ENCODE measurements at places on chromosomes 5 and 9.

DNA sequence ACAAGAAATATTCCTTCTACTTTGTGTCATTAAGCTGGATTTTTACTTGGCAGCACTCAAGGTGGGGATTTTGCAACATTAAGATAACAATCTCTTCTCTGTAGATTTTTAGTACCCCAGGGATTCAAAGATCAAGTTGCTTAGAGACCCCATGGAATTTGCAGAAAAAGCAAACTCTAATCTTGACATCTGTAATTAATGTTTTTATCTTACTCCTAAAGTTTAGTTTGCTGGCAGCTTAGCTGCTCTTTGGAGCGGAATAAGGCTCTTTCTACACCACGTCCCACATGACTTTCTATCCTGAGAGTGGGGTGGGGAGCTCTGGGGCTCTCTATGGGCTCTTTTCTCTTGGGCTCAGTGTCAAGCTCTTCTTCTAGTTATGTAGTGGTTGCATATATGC lies 21.7 kb upstream of the SPDL1 start:
- H3K4me3 ChIP-seq = no peak overlapping the region
- DNase-seq = no peak
- no peak overlapping the region for H3K27ac ChIP-seq
- no peaks in the 10 kb centered on the region for H3K4me1 ChIP-seq

GRCh38 chr9:80775530-80775929 lies 913.8 kb downstream of the TLE1 start:
- H3K36me3 ChIP-seq = no peaks in the 10 kb centered on the region
- H3K4me1 ChIP-seq = no peaks in the 10 kb centered on the region
- no peaks in the 10 kb centered on the region for H3K27me3 ChIP-seq
- no peak for DNase-seq
- H3K27ac ChIP-seq = no peak overlapping the region
- H3K4me3 ChIP-seq = no peak overlapping the region

- H3K4me1 ChIP-seq = peaks cover 7% of the 10 kb centered on the region
- H3K27me3 ChIP-seq = no peaks in the 10 kb centered on the region
- DNase-seq = no peak
- peak overlapping the region; percentile 20 for H3K27ac ChIP-seq
- H3K4me3 ChIP-seq = no peak overlapping the region
These were observed 73.6 kb downstream of the SCAMP1 start for GRCh38 chr5:78433972-78434371.

GRCh38 chr5:75048457-75048953 lies 3.9 kb downstream of the GCNT4 start:
- H3K36me3 ChIP-seq = no peaks in the 10 kb centered on the region
- peaks cover 50% of the 10 kb centered on the region for H3K27me3 ChIP-seq
- no peak overlapping the region for H3K4me3 ChIP-seq
- H3K27ac ChIP-seq = no peak overlapping the region
- DNase-seq = no peak
- H3K4me1 ChIP-seq = peaks cover 7% of the 10 kb centered on the region

DNA sequence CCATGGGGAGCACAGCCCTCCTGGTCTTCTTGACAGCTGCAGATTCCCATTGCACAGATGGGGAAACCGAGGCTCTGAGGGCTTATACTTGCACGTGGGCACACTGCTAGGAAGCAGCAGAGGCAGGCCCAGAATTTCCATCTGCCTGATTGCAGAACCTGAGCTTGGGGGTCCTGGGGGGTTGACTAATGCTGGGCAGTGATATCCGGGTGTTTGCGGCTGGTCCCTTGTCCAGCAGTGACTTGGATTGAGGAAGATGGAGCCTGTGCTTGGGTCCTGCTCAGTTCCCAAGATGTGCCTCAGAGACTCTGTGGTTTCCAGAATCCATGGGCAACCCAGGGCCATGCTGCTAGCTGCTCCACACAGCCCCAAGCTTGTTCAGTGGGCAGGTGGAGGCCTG lies 91.2 kb downstream of the PHF2 start:
- H3K27ac ChIP-seq = no peak overlapping the region
- peaks cover 25% of the 10 kb centered on the region for H3K36me3 ChIP-seq
- H3K27me3 ChIP-seq = no peaks in the 10 kb centered on the region
- peaks cover 3% of the 10 kb centered on the region for H3K4me1 ChIP-seq

- peaks cover 8% of the 10 kb centered on the region for H3K36me3 ChIP-seq
- no peak overlapping the region for H3K27ac ChIP-seq
- no peak for DNase-seq
- peaks cover 5% of the 10 kb centered on the region for H3K27me3 ChIP-seq
These were observed 596 bp upstream of the CDC37L1 start for GRCh38 chr9:4678679-4679267.

- no peaks in the 10 kb centered on the region for H3K4me1 ChIP-seq
- no peaks in the 10 kb centered on the region for H3K36me3 ChIP-seq
- H3K27me3 ChIP-seq = no peaks in the 10 kb centered on the region
- H3K27ac ChIP-seq = no peak overlapping the region
These were observed 72.3 kb downstream of the MACIR start for GRCh38 chr5:103330875-103331274.

- no peak overlapping the region for H3K27ac ChIP-seq
- no peak overlapping the region for H3K4me3 ChIP-seq
- DNase-seq = no peak
- no peaks in the 10 kb centered on the region for H3K27me3 ChIP-seq
- peaks cover 9% of the 10 kb centered on the region for H3K36me3 ChIP-seq
- H3K4me1 ChIP-seq = peaks cover 13% of the 10 kb centered on the region
These were observed 47.8 kb downstream of the RETREG1 start for GRCh38 chr5:16568875-16569580.

- H3K27ac ChIP-seq = no peak overlapping the region
- peaks cover 4% of the 10 kb centered on the region for H3K36me3 ChIP-seq
- peaks cover 13% of the 10 kb centered on the region for H3K27me3 ChIP-seq
These were observed 78.6 kb upstream of the SLC28A3 start for GRCh38 chr9:84419031-84419602.

DNA sequence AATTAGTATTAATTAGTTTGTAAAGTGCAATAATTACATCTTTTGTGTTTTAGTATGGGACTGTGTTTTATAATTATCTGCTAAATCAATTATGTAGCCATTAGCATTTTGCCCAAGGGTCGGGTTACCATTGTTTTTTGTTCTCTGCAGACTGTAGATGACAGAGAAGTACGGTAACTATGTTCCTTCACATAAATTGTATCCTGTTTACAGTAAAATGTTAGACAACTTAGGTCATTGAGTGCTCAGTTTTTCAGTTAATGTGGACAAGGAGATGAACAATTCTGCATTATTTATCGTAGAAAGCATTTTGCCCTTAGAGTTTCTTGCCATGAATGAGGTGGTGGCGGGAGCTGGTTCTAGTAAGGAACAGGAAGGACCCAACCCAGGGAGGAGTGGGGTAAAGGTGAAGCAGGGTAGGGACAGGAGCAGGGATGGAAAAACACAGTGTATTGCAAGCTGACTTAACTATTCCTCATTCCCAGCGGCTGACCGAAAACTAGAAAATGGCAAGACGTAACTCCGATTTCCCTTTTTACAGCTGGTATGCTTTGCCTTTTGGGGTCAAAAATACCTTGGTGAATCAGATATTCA lies 243.7 kb upstream of the SLC24A2 start:
- H3K4me1 ChIP-seq = peaks cover 15% of the 10 kb centered on the region
- H3K36me3 ChIP-seq = no peaks in the 10 kb centered on the region
- H3K27me3 ChIP-seq = no peaks in the 10 kb centered on the region
- H3K4me3 ChIP-seq = no peak overlapping the region

DNA sequence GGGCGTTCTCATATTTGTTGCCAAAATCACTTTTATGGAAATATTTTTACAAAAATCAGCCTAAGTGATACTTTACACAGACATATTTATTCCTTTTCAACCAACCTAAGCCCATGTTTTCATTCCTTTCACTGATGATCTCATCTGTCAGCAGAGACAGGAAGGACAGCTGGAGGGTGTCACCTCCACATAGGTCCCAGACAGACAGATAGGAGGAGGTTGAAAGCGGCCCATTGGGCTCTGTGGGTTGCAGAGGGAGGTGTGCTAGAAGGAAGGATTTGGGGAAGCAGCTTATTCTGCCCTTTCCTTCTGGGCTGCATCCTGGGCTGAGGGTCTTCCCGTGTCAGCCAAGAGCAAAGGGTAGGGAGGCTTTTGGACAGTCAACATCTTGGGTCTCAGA lies 26.0 kb upstream of the SEMA4D start:
- H3K27me3 ChIP-seq = no peaks in the 10 kb centered on the region
- H3K4me3 ChIP-seq = no peak overlapping the region
- H3K4me1 ChIP-seq = peaks cover 43% of the 10 kb centered on the region
- DNase-seq = no peak

- no peaks in the 10 kb centered on the region for H3K36me3 ChIP-seq
- no peaks in the 10 kb centered on the region for H3K4me1 ChIP-seq
- DNase-seq = no peak
- no peak overlapping the region for H3K4me3 ChIP-seq
- H3K27ac ChIP-seq = no peak overlapping the region
These were observed 66.4 kb upstream of the COL15A1 start for GRCh38 chr9:98877311-98877710.

GRCh38 chr9:91799113-91799744 lies 150.8 kb downstream of the ROR2 start:
- H3K27me3 ChIP-seq = peaks cover 17% of the 10 kb centered on the region
- no peaks in the 10 kb centered on the region for H3K36me3 ChIP-seq
- peak overlapping the region; percentile 52 for H3K27ac ChIP-seq
- H3K4me1 ChIP-seq = peaks cover 7% of the 10 kb centered on the region
- DNase-seq = no peak

GRCh38 chr5:177336112-177336511 lies 15.4 kb downstream of the LMAN2 start:
- no peaks in the 10 kb centered on the region for H3K27me3 ChIP-seq
- peak overlapping the region; percentile 16 for H3K27ac ChIP-seq
- DNase-seq = no peak
- H3K4me3 ChIP-seq = no peak overlapping the region

DNA sequence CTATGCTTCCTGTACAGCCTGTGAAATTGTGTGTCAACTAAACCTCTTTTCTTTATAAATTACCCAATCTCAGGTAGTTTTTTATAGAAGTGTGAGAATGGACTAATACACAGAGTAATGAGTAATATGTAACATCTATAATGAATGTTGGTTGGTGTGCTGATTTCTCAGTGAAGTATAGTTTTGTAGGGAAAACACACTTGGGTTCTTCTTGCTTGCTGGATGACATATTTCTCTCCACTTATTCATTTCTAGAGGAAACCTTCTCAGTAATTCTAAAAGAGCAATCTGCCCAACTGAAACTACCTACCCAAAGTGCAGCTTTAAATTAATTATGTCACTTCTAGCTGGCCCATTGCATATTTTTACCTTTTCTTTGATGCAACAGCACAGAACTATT lies 81.1 kb upstream of the RORB start:
- no peak overlapping the region for H3K4me3 ChIP-seq
- H3K4me1 ChIP-seq = no peaks in the 10 kb centered on the region
- H3K27ac ChIP-seq = no peak overlapping the region

- H3K36me3 ChIP-seq = no peaks in the 10 kb centered on the region
- H3K27ac ChIP-seq = no peak overlapping the region
- DNase-seq = no peak
- H3K27me3 ChIP-seq = peaks cover 14% of the 10 kb centered on the region
- no peak overlapping the region for H3K4me3 ChIP-seq
These were observed 23.0 kb upstream of the GOLM1 start for GRCh38 chr9:86122311-86122710.

GRCh38 chr5:158992037-158992740 lies 107.5 kb downstream of the EBF1 start:
- H3K27ac ChIP-seq = no peak overlapping the region
- H3K27me3 ChIP-seq = no peaks in the 10 kb centered on the region
- H3K4me3 ChIP-seq = no peak overlapping the region
- no peak for DNase-seq
- peaks cover 57% of the 10 kb centered on the region for H3K4me1 ChIP-seq
- H3K36me3 ChIP-seq = peaks cover 34% of the 10 kb centered on the region

- H3K36me3 ChIP-seq = peaks cover 10% of the 10 kb centered on the region
- DNase-seq = no peak
- no peak overlapping the region for H3K27ac ChIP-seq
- H3K4me3 ChIP-seq = no peak overlapping the region
- H3K27me3 ChIP-seq = no peaks in the 10 kb centered on the region
These were observed 40.6 kb downstream of the DENND4C start for GRCh38 chr9:19271081-19271480.

GRCh38 chr5:123105864-123106263 lies 16.8 kb downstream of the PRDM6 start:
- H3K4me3 ChIP-seq = no peak overlapping the region
- DNase-seq = no peak
- no peaks in the 10 kb centered on the region for H3K36me3 ChIP-seq
- H3K4me1 ChIP-seq = no peaks in the 10 kb centered on the region

GRCh38 chr5:134273642-134274395 lies 47.9 kb upstream of the PPP2CA start:
- no peak overlapping the region for H3K4me3 ChIP-seq
- no peak for DNase-seq
- H3K27me3 ChIP-seq = peaks cover 19% of the 10 kb centered on the region
